Thymus (tissue), 14 donors: ENCODE measurements at places on chromosomes 16 and 17. TPM values are rescaled to one million over a fixed set of nuclear protein-coding genes. Genes with fewer than 3 reads are reported as not detected.
A peak's percentile ranks its signal among the peaks of the same experiment; 100 is the strongest.

Gene KRTAP9-4
- total RNA-seq = not detected

Gene MYH3
- total RNA-seq = 13.5 TPM

Gene MAP2K6
- total RNA-seq = 18.5 TPM

Gene TUBB3
- total RNA-seq = 3.4 TPM

Gene BRIP1
- total RNA-seq = 11.5 TPM

Gene NARF
- 60.0 TPM for total RNA-seq

Gene KIAA0753
- total RNA-seq = 11.8 TPM

GRCh38 chr16:21647562-21648164, 4.7 kb downstream of the IGSF6 start:
- peaks cover 17% of the 10 kb centered on the region for H3K4me1 ChIP-seq
- peak overlapping the region; percentile 94 for H3K27ac ChIP-seq
- DNase-seq = no peak
- no peak overlapping the region for H3K4me3 ChIP-seq
- no peaks in the 10 kb centered on the region for H3K36me3 ChIP-seq

GRCh38 chr17:40192961-40193360, 15.7 kb downstream of the RAPGEFL1 start:
- H3K4me1 ChIP-seq = peaks cover 15% of the 10 kb centered on the region
- no peak overlapping the region for H3K27ac ChIP-seq
- H3K36me3 ChIP-seq = no peaks in the 10 kb centered on the region
- H3K27me3 ChIP-seq = no peaks in the 10 kb centered on the region

DNA sequence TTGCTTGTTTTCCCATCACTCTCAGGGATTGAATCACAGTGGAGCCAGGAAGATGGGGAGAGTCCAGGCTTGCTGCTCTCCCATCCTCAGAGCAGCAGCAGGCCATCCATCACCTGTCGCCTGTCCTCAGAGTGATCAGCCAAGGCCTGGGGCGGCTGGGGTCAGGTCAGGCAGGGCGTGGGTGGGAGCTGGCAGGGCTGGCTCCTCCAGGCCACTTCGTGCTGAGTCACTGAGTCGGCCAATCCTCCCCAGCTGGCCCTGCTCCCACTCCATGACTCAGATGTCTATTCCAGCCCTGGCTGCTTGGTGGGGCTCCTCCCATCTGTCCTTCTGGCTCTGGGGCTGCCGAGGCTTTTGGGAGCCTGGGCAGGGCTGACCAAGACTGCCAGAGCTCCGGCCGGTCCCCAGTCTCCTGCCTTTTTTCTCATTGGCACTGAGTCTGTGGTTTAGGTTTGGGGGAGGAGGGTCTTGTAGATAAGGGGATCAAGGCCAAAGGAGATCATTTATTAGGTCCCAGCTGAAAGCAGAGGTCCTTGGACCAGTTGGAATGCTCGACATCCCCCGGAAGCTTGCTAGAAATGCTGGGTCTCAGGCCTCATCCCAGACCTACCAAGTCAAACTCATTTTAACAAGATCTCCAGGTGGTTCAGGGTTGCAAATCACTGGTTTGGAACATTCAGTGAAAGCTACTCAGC, 72.7 kb downstream of the ABCC1 start:
- H3K36me3 ChIP-seq = peaks cover 38% of the 10 kb centered on the region
- H3K4me3 ChIP-seq = no peak overlapping the region
- no peaks in the 10 kb centered on the region for H3K27me3 ChIP-seq
- peak overlapping the region; percentile 26 for H3K27ac ChIP-seq

GRCh38 chr16:143456-143855, 5.0 kb upstream of the NPRL3 start:
- DNase-seq = no peak
- H3K27me3 ChIP-seq = peaks cover 3% of the 10 kb centered on the region

DNA sequence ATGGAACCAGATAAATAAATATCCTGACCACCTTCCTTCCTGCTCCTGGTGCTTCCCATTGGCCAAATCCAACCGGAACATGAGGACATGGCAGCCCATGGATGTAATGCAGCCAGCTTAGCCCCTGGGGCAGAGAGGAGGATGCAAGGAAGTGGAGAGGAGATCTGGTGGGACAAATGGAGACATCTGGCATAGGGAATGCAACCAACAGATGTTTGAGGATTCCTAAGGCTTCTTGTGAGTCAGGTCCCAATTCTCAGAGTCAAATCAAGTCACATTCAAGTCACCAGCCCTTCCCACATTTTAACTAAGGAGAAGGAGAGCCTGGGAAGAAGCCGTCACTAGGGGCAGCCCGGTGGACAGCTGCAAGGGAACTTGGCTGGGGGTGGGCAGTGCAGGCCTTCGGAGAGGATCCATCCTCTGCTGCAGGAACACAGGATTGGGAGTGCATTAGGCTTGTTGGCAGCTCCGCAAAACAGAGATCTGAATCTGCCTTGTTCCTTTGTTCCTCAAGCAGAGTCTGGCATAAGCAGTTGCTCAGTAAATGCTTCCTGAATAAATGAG, 62.8 kb upstream of the HS3ST2 start:
- H3K27me3 ChIP-seq = no peaks in the 10 kb centered on the region
- no peak overlapping the region for H3K4me3 ChIP-seq
- no peaks in the 10 kb centered on the region for H3K36me3 ChIP-seq

DNA sequence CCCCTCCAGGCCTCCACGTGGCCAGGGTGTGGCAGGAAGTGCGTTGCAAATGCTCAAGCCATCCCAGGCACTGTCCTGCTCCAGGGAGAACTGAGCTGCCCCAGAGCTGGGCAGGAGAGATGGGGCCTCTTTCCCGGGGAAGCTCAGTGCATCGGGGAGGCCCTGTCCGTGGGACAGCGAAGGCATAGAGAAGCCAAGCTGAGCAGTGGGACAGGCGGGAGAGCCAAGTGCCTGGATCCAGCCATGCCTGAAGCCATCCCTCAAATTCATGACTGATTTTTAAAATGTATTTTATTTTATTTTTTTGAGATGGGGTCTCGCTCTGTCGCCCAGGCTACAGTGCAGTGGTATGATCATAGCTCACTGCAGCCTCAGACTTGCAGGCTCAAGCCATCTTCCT, 25.4 kb upstream of the SSTR5 start:
- H3K4me3 ChIP-seq = no peak overlapping the region
- H3K27ac ChIP-seq = no peak overlapping the region
- no peaks in the 10 kb centered on the region for H3K36me3 ChIP-seq

DNA sequence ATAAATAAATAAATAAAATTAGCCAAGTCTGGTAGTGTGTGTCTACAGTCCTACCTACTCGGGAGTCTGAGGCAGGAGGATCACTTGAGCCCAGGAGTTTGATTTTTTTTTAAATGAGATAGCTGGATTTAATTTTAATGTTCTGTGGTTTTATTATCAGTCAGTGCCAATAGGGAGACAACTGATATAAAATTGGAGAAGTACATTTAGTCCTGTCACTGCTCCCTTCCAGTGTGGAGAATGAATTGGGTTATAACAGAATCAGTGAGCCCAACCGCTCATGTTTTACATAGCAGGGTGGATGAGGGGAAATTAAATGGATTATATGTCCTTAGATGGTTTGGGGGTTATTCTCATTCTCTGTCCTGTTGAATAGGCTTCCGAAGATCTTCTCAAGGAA, 6.2 kb downstream of the NME1 start:
- H3K27me3 ChIP-seq = no peaks in the 10 kb centered on the region
- DNase-seq = no peak
- no peak overlapping the region for H3K4me3 ChIP-seq

- no peak for DNase-seq
- H3K27me3 ChIP-seq = no peaks in the 10 kb centered on the region
- no peaks in the 10 kb centered on the region for H3K36me3 ChIP-seq
- no peak overlapping the region for H3K27ac ChIP-seq
Measured at GRCh38 chr16:64654178-64654577, 467.7 kb downstream of the CDH11 start.

DNA sequence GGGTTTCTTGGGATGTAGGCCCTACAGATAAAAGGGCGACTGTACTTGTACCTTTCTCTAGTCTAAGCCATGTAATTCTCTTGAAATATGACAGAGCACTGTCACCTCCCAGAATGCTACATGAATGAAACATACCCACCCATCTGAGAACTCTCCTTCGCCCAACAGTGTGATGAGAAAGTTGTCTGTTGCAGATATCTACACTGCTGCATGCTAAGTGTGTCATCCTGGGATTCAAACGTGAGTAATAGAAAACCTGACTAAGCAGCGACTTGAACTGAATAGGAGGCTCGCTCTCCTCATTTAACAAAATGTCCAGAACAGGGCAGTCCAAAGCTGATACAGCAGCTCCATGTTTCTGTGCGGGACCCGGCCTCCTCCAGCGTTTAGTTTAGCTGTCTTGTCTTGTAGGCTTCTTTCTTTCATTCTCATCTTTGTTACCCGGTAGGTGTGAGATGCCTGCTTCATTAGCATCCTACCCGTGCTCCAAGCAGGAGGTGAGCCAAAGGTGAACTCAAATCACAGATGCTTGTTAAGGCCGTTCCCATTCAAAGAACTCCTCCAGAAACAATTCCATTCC, 211.9 kb downstream of the PRKCA start:
- H3K4me1 ChIP-seq = no peaks in the 10 kb centered on the region
- H3K4me3 ChIP-seq = no peak overlapping the region
- no peak for DNase-seq
- H3K27ac ChIP-seq = no peak overlapping the region

- no peak overlapping the region for H3K4me3 ChIP-seq
- no peaks in the 10 kb centered on the region for H3K4me1 ChIP-seq
- no peak for DNase-seq
- no peaks in the 10 kb centered on the region for H3K27me3 ChIP-seq
- no peaks in the 10 kb centered on the region for H3K36me3 ChIP-seq
- no peak overlapping the region for H3K27ac ChIP-seq
Measured at GRCh38 chr16:65769776-65770438, 596.6 kb upstream of the CDH5 start.

- no peak overlapping the region for H3K4me3 ChIP-seq
- peaks cover 3% of the 10 kb centered on the region for H3K36me3 ChIP-seq
- DNase-seq = no peak
- H3K27me3 ChIP-seq = no peaks in the 10 kb centered on the region
Measured at GRCh38 chr17:63232565-63233310, 213.4 kb downstream of the CYB561 start.

GRCh38 chr17:49191409-49191916, 18.9 kb downstream of the GNGT2 start:
- H3K4me1 ChIP-seq = peaks cover 7% of the 10 kb centered on the region
- H3K4me3 ChIP-seq = peak overlapping the region; percentile 85
- H3K36me3 ChIP-seq = no peaks in the 10 kb centered on the region
- no peaks in the 10 kb centered on the region for H3K27me3 ChIP-seq
- DNase-seq = no peak

- peak; percentile 45 for DNase-seq
- peaks cover 2% of the 10 kb centered on the region for H3K27me3 ChIP-seq
- no peak overlapping the region for H3K4me3 ChIP-seq
- no peaks in the 10 kb centered on the region for H3K36me3 ChIP-seq
- peaks cover 3% of the 10 kb centered on the region for H3K4me1 ChIP-seq
Measured at GRCh38 chr16:87874639-87875427, 5.5 kb upstream of the SLC7A5 start.

DNA sequence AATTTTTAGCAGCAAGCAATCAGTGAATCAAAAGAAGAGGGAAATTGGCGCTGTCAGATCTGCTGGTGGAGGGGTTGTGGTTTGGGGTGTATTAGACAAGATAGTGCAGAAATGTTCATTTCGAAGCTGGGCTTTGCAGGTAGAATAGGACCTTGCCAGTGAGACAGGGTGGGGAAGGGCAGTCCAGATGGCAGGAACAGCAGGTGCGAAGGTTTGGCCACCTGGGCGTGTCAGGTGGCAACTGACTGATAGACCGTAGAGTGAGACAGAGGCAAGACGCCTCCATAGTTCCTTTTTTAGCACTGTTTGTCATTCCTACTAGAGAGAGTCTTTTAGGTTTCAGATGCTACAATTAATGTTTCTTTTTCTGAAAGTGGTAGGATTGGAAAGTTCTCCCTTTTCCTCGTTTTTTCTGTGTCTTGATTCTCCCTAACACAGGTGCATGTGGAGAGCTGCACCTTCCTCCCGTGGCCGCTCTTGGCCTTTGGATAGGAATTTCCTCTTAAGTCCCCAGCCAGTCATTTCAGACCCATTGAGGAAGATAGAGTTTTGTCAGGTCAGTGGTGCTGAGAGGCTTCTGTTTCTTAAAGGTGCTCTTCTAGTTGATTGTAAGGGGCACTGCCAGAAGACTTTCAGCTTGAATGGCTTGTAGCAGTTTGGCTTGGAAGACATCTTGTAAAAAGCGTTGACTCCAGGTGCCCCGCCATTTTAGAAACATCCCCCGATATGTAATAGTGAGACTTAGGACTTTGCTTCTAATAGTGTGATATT, 315.6 kb downstream of the SNX29 start:
- H3K4me3 ChIP-seq = no peak overlapping the region
- no peak for DNase-seq
- H3K27ac ChIP-seq = no peak overlapping the region
- H3K36me3 ChIP-seq = peaks cover 4% of the 10 kb centered on the region
- no peaks in the 10 kb centered on the region for H3K27me3 ChIP-seq
- H3K4me1 ChIP-seq = no peaks in the 10 kb centered on the region

DNA sequence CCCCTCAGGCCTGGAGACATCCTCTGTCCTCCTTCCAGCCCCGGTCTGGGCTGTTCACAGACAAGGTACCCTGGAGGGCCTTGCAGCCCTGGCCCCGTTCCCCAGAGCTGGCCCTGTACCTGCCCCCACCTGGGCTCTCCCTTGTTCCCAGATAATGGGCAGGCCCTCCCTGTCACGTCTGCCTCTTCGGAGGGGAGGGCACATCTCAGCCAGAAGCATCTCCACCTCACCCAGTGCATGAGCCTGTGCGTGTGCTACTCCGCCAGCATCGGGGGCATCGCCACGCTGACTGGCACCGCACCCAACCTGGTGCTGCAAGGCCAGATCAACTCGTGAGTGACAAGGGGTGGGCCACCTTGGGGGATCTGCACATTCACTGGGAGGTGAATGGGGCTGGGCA, 14.9 kb upstream of the FOXN1 start:
- H3K27me3 ChIP-seq = no peaks in the 10 kb centered on the region
- H3K4me3 ChIP-seq = no peak overlapping the region
- H3K27ac ChIP-seq = no peak overlapping the region

DNA sequence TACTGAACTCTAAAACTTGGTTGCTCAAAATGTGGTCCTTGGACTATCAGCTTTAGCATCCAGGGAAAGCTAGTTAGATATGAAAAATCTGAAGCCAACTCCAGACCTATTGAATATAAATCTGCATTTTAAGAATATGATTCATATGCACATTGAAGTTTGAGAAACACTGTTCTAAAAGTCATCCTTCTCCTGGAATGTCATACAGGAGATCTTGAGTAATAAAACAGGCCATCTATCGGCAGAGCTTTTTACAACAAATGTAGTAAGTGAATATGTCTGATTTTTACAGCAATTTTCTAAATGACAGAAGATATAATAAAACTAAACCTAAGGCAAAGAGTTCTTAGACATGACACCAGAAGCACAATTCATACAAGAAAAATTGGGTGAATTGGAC, 140.4 kb downstream of the PMP22 start:
- no peak overlapping the region for H3K4me3 ChIP-seq
- no peak overlapping the region for H3K27ac ChIP-seq
- no peaks in the 10 kb centered on the region for H3K4me1 ChIP-seq
- H3K36me3 ChIP-seq = no peaks in the 10 kb centered on the region
- H3K27me3 ChIP-seq = no peaks in the 10 kb centered on the region

DNA sequence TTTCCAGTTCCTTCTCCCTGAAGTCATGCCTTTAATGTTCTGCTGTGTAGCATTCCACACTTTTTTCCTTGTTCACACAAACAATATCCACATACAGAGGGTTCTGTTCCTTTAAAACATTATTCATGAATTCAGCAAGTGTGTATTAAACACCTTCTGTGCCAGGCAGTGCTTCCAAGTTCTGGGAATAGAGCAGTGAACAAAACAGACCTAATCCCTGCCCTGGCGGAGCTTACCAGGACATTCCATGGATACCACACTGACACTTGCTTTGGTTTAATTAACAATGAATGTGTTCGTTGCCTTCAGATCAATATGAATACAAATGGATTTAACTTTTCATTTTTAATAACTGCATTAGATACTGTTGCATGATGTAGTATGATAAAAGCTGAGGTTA, 57.9 kb upstream of the CLEC19A start:
- H3K4me1 ChIP-seq = no peaks in the 10 kb centered on the region
- no peak for DNase-seq
- no peaks in the 10 kb centered on the region for H3K27me3 ChIP-seq
- H3K36me3 ChIP-seq = no peaks in the 10 kb centered on the region
- no peak overlapping the region for H3K4me3 ChIP-seq
- H3K27ac ChIP-seq = no peak overlapping the region
